GM12864 (cell line): ENCODE measurements at places on chromosomes 6 and 20.

DNA sequence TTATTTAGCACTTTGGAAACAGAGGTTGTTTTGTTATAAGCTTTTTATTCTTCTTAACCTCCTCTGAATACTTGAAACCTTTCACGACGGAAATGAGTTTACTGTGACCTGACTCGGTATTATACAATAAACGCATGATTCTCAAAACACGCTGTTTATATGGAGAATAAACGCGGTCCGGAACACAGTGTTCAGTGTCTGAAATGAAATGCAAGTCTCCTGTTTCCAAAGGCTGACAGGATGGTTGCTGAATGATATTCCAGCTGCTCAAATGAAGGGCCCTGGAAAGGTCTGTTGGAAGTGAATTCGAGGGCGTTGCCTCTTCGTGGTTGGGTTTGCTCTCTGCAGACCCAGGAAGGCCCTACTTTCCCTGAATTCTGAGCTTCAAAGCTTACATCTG lies 83.4 kb downstream of the RSPH3 start:
- DNase-seq: no peak

- DNase-seq: no peak
Measured at GRCh38 chr6:35668096-35668495, 20.6 kb downstream of the FKBP5 start.

- no peak for DNase-seq
Measured at GRCh38 chr20:40293740-40294139, 395.3 kb downstream of the MAFB start.

- DNase-seq: no peak
Measured at GRCh38 chr6:24666097-24666640, 530 bp downstream of the TDP2 start.

DNA sequence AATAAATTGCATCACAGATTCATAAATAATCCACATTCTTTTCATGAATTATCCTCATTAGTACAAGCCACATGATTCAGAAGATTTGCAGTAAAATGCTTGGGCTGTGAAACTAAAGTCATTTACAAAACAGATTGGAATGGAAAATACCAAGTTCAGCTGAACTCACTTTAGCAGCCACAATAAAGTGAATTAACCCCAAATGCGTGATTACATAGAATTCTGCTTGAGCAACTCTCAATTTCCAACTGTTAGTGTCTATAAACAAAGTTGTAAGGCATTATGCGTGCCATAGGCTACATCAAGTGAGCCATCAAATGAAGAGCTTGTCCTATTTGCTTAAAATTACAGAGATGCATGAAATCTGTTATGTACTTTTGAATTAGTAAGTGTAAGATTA lies 60.4 kb upstream of the GFRAL start:
- no peak for DNase-seq

- no peak for DNase-seq
Measured at GRCh38 chr20:43541214-43541613, 17.6 kb upstream of the SGK2 start.

- DNase-seq: no peak
Measured at GRCh38 chr6:43532201-43532600, 15.3 kb downstream of the POLR1C start.

GRCh38 chr6:70412252-70413113 lies 825 bp upstream of the FAM135A start:
- no peak for DNase-seq

DNA sequence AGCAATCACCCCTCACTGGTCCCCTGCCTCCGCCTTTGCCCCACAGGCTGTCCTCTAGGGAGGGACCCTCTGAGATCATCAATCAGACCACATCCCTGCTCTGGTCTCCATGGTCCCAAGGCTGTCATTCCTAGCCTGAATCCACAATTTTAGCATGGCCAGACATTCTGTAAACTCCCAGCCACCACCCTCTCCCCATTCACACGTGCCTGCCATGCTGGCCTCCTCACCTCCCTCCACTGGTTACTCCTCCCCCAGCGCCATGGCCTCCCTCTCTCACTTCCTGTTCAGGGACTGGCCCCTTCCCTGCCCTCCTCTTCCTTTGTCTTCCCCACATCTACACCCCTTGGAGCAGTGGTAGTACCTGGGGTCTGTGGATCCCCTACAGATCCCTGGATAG lies 150.7 kb upstream of the MLN start:
- no peak for DNase-seq

DNA sequence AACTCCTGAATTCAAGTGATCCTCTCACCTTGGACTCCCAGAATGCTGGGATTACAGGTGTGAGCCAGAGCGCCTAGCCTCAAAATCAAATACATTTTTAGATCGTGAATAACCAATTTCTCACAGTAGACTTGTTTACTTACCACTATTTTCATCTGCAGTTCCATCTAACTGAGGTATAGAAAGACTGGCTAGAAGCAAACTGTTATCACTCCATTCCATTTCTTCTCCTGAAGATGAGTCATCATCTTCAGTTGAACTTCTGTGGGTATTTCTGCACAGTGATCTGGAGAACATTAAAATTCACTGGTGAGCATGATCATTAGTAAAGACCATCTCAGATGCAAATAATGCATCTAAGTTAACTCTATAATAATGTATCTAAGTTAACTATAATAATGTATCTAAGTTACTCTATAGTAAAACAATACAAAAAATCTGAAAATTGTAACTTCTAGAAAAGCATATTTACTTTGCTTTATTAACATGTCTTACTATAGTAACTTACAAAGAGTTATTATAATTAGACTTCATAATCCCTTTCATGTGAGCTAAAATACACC lies 105.4 kb downstream of the REV3L start:
- no peak for DNase-seq

DNA sequence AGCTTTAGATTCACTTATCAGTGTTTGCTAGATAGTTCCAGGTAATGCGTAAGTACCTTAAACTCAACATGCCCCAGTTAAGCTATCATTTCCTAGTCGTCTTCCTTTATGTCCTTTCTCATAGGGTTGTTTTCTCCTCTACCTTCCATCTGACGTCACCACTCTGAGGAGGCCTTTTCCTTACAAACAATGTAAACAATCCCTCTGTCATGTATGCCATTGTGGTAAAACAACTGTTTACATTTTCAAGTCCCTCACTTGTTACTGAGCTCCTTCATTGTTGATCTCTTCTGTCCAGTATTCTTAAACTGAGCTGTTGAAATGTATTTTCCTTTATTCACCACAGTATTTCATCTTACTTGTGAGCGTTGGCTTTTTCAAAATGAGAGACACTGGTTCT lies 45.4 kb upstream of the PLCG1 start:
- no peak for DNase-seq

DNA sequence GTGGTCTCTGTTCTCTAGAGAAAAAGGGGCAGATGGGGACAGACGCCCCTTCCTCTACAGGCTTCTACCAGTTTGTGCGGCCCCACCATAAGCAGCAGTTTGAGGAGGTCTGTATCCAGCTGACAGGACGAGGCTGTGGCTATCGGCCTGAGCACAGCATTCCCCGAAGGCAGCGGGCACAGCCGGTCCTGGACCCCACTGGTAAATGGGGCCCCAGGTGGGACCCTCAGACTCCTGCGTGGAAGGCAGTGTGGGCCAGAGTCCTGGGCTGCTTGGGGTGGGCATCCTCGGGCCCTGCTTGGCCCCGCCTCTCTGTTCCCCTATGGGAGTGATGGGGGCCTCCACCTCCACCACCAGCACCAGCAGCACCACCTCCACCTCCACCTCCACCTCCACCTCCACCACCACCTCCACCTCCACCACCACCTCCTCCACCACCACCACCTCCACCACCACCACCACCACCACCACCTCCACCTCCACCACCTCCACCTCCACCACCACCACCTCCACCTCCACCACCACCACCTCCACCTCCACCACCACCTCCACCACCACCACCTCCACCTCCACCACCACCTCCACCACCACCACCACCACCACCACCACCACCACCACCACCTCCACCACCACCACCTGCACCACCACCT lies 3.2 kb upstream of the TNFRSF6B start:
- no peak for DNase-seq

GRCh38 chr6:30743099-30744053 lies 889 bp upstream of the FLOT1 start:
- DNase-seq: no peak

DNA sequence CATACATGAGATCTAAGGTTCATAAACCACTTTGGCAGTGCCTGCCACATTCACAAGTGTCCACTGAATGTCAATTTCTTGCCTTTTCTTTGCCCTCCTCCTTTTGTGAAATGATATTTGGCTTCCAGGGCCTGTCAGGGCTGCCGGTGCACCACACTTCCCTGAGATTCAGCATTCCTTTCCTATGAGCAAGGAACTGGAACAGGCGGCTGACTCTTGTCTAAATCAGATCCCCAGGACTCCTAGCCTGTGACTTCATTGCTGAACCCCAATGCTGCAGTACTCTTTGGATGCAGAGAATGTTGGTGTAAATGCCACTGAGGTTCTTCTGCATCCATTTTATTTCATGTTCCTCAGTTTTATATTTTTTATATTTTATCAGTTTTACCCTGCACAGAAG lies 172.2 kb downstream of the ARID1B start:
- DNase-seq: no peak

GRCh38 chr6:85892346-85892745 lies 249.7 kb upstream of the SYNCRIP start:
- DNase-seq: no peak

DNA sequence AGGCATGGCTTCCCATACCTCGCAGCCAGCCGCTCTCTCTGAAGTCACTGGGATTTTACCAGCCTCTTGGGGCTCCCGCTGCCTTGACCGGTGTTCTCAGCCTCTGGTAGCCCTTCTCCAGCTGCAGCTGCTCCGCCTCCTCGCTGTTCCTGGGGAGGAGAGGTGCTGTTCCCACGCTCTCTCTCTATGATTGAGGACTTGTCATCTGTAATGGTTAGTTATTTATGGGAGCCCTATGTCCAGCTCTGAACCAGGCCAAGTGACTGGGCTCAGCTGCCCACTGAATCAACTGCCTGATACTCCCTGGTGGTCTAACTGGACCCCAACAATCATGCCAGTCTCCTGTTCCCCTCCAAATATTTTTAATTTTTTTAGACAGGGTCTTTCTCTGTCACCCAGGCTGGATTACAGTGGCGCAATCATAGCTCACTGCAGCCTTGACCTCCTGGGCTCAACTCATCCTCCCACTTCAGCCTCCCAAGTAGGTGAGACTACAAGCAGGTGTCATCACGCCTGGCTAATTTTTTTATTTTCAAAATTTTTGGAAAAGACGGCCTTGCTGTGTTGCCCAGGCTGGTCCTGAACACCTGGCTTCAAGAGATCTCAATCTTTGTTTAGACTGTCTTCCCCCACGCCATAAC lies 4.8 kb upstream of the SLC4A11 start:
- DNase-seq: no peak

DNA sequence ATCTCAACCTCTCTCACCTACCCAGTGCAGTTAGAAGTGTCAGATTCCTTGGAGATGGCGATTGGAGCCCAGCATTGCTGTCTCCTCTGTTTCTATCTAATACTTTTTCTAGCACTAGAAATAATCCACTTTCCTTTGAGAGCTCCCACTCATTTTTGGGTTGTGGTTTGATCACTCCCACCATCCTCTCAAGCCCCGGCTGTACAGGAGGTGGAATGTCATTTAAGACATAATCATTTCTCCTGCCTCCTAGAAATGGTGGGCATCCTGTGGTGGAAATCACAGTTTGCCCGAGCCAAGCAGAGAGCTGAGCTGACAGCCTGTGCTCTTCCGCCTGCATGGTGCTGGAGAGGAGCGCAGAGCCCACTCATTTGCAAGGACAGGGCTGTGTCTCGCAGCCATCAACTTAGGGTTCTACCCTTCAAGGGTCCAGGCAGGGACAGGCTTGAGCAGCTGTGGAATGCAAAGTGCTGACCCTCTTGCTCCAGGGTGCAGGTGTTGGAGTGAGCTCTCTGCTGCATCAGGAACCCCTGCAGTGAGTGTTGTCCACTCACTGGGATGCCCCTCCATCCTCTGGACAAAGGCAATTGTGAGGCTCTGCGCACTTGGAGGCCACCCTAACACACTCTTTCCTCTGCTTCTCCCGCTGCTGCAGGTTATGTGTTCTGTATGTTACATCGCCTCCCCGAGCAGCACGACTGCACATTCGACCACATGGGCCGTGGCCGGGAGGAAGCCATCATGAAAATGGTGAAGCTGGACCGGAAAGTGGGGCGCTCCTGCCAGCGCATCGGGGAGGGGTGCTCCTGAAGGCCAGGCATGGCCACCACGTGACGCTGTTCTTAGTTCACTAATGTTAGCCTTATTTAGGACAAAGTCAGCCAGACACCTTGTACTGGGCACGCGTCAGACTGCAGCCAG lies 332.3 kb downstream of the ZFAND3 start:
- DNase-seq: no peak

- no peak for DNase-seq
Measured at GRCh38 chr6:83006270-83006905, 59.3 kb downstream of the UBE3D start.

GRCh38 chr20:44526129-44526528 lies 4.3 kb upstream of the SERINC3 start:
- DNase-seq: no peak

DNA sequence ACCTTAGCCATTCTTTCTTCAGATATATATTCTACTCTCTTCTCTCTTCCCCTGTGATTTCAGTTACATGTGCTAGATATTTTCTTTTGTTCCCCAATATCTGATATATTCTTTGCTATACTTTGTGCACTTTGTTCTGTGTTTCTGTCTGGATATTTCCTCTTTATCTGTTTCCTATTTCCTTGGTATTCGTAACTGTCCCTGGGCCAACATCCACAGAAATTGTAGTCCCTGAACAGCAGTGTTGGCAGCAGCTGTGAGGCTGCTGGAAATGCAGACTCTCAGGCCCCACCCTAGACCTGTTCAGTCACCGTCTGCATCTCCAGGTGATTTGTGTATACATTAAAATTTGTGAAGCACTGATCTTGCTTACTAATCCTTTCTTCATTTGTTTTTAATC lies 522.9 kb upstream of the SOX4 start:
- DNase-seq: no peak

GRCh38 chr6:53284901-53285300 lies 63.8 kb downstream of the ELOVL5 start:
- no peak for DNase-seq

DNA sequence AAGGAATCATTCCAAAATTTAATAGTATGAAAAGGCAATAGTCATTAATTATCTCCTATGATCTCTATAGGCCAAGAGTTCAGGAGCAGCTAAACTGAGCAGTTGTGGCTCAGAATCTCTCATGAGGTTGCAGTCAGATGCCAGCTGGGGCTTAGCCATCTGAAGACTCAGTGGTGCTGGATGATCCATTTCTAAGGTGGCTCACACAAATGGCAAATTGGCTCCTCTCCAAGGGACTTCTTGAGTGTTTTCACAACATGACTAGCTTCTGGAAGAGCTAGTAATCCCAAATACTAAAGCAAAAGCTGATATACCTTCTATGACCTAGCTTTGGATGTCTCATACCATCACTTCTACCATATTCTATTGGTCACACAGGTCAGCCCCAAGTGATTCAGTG lies 104.2 kb downstream of the HAO1 start:
- no peak for DNase-seq
